ENCODE measurements at places on chromosomes 7 and 10. TPM values are rescaled to one million over a fixed set of nuclear protein-coding genes. Genes with fewer than 3 reads are reported as not detected.

The ADAM22 gene
- 11.5 TPM for total RNA-seq

The EGFR gene
- 80.8 TPM for total RNA-seq

The TIMM23B gene
- total RNA-seq: 18.0 TPM

The PPP1R9A gene
- total RNA-seq: 7.3 TPM

The FAM241B gene
- total RNA-seq: 3.1 TPM

The FBXL13 gene
- total RNA-seq: 3.2 TPM

The MALRD1 gene
- total RNA-seq: 3.4 TPM

The STAG3 gene
- 1.2 TPM for total RNA-seq

The ELN gene
- total RNA-seq: 354 TPM

The ATRNL1 gene
- total RNA-seq: 0.32 TPM

The CCDC146 gene
- total RNA-seq: 12.9 TPM

The ABCB1 gene
- 4.1 TPM for total RNA-seq

The ZDHHC4 gene
- total RNA-seq: 36.9 TPM

The FAM24B gene
- total RNA-seq: 1.4 TPM

The CALML3 gene
- not detected for total RNA-seq

The FGFR2 gene
- 17.7 TPM for total RNA-seq

The ZNF37A gene
- total RNA-seq: 19.5 TPM

The NKX1-2 gene
- total RNA-seq: not detected

The MACC1 gene
- 0.67 TPM for total RNA-seq

The AGR2 gene
- total RNA-seq: not detected

The KCNIP2 gene
- 2.7 TPM for total RNA-seq

The TDRD1 gene
- 0.69 TPM for total RNA-seq

The PKD2L1 gene
- total RNA-seq: not detected

The ADRA2A gene
- total RNA-seq: 7.7 TPM

The C10orf90 gene
- total RNA-seq: not detected

The MBL2 gene
- total RNA-seq: not detected

The SUGCT gene
- total RNA-seq: 16.2 TPM

The CPVL gene
- 44.9 TPM for total RNA-seq

The CYP2C9 gene
- not detected for total RNA-seq

The OR9A4 gene
- not detected for total RNA-seq

The ARHGEF35 gene
- total RNA-seq: 5.4 TPM

The IL2RA gene
- total RNA-seq: 0.81 TPM

The AGAP6 gene
- 10.1 TPM for total RNA-seq

The NUDT13 gene
- 2.0 TPM for total RNA-seq
